ENCODE measurements at places on chromosomes 3 and 15.

DNA sequence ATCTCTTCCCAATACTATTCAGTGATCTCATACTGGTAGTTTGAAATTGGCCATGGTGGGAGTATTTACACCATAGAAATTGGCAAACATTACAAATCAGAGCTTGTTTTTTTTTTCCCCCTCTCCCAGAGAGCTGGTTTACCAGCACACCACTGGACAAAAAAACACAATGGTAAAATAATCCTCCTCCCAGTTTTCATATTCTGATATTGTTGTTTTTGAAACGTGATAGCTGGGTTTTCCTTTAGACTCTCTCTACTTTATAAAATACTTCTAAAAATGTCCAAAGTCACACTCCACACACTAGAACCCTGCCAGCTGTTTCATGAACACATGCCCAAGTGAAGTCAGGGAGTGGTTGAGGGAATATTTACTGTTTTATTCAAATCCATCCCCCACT is 187.5 kb downstream of the DTWD1 start:
- DNase-seq, result no peak

DNA sequence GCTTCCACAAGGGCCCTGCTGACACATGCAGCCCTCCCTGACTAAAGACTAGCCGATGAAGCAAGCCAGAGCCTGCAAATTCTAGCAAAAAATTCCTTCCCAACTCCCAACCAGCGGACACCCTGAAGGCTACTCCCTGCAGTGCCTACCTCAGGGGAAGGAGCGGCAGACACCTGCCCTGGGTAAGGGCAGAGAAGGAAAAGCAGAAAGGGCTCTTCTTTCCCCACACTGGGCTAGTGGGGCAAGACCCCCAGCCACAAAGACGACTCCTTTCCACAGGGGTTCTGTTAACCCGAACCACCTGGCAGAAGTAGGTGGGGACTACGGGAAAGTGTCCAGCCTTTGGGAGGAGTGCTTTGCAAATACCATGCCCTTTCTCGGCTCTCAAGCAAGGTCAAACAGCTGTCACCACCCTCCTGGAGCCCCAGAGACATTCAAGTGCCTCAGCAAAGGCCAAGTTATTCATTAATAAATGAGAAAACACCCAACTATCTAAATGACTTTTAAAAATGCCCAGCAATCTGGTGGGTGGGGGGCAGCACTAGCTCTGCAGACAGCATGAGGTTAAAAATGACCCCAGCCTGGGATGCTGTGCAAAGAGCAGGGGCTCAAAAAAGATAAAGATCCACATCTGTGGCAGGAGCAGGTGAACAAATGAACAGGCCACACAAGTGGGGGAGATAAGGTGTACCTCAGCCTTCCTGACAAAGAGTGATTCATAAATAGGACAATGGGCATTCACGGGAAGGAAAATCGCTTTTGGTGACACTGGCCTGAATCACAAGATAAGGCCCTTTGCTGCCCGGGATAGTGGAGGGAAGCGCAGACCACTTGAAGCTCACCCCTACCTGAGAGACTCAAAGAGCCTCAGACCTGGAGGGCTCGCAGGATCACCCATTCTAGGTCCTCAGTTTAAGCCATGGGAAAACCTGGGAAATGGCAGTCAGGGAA is 33.0 kb downstream of the CCDC12 start:
- no peak for DNase-seq

GRCh38 chr3:128438488-128439072 is 28.1 kb downstream of the DNAJB8 start:
- no peak for DNase-seq

DNA sequence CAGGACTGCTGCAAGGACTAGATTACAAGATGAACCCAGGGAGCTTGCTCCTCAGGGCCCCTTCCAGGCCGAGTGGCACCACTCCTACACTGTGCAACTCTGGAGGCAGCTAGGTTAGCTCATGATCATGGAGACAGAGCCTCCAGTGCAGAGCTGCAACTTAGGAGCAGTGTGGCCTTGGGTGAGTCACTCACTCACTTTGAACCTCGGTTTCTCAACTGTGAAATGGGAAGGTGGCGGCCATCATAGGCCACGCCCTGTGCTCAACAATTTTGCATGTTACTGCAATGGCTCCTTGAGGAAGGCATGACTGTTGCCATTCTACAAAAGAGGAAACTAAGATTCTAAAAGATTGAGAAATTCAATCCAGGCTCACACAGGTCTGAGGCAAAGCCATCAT is 11.2 kb upstream of the CXCR6 start:
- peak; percentile 9 for DNase-seq

GRCh38 chr3:138684396-138684795 is 75.8 kb downstream of the FAIM start:
- DNase-seq, result no peak

DNA sequence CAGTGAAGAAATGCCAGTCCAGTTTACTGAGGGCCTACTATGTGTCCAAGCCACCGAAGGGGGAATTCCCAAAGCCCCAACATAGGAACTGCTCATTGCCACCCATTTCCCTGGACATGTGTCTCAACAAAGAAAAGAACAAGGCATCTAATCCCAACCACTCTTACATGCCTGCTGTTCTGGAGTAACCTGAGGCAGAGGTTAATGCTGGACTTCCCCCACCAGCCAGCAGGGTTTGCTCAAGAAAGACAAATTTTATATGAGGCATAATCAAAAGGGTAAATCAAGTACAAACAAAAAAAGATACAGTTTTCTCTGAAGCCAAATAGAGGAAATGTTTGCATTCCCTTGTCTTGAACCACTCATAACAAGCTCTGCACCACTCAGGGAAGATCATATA is 4.1 kb downstream of the ADCY5 start:
- no peak for DNase-seq

DNA sequence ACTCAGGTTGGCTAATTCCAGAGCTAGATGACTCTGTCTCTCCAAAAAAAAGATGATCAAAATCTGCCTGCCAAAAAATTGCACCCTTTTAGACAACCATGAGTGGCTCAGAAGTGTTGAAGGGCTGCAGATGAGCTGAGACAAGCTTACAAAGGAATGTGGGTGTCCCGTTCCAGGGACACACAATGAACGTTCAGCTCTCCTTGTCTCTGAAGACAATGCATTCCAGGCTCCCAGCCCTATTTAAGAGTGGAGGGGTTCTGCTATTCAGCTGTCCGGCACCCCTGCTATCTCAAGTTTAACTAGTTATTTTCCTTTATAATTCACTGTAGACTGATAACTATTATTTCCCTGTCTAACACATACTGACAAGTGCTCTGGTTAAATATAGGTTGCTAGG is 355.1 kb upstream of the WNT5A start:
- no peak for DNase-seq

- no peak for DNase-seq
These were observed 4.5 kb downstream of the CPN2 start for GRCh38 chr3:194346621-194347020.

- DNase-seq, result no peak
These were observed 16.3 kb upstream of the TIPARP start for GRCh38 chr3:156657862-156658731.

All from activated T-cell treated with anti-CD3 and anti-CD28 coated beads, Interleukin-2, amount 50 U/mL, for 48 hours (primary cell).